ENCODE measurements at places on chromosomes 1 and 21.

GRCh38 chr1:215497528-215497927 lies 69.6 kb upstream of the KCTD3 start:
- no peak for DNase-seq

- DNase-seq, result peak; percentile 27
These were observed 144.2 kb upstream of the KRTAP19-8 start for GRCh38 chr21:31182231-31183140.

GRCh38 chr21:29430576-29430975 lies 131.9 kb downstream of the BACH1 start:
- no peak for DNase-seq

- no peak for DNase-seq
These were observed 8.2 kb downstream of the NBPF1 start for GRCh38 chr1:16605213-16605525.

DNA sequence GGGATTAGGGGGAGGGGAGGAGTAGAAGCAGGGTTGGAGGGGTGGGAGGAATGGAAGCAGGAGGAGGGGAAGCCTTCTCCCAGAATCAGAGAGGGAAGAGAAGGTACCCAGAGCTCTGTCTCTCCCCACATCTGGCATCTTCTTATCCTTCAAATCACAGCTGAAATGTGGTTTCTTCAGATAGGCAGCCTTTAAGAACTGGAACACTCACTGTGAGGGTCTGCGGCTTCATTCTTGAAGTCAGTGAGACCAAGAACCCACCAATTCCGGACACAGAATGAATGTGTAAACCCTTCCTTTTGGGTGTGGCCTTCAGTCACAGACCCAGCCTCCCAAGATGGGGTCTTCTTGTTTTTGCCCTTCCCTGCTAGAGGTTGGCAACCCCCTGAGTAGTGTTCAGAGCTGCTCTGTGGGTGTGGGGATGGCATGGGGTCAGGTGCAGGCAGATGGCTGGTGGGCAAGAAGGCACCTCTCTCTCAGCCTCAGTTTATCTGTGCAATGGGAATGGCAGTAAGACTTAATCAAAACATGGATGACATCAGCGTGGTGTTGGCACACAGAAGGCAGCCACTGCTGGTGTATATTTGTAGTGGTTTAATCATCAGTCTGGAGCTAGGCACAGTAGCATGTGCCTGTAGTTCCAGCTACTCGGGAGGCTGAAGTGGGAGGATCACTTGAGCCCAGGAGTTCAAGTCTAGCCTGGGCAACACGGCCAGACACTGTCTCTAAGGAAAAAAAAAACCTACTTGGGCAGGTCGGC lies 7.2 kb downstream of the FAAH start:
- no peak for DNase-seq

DNA sequence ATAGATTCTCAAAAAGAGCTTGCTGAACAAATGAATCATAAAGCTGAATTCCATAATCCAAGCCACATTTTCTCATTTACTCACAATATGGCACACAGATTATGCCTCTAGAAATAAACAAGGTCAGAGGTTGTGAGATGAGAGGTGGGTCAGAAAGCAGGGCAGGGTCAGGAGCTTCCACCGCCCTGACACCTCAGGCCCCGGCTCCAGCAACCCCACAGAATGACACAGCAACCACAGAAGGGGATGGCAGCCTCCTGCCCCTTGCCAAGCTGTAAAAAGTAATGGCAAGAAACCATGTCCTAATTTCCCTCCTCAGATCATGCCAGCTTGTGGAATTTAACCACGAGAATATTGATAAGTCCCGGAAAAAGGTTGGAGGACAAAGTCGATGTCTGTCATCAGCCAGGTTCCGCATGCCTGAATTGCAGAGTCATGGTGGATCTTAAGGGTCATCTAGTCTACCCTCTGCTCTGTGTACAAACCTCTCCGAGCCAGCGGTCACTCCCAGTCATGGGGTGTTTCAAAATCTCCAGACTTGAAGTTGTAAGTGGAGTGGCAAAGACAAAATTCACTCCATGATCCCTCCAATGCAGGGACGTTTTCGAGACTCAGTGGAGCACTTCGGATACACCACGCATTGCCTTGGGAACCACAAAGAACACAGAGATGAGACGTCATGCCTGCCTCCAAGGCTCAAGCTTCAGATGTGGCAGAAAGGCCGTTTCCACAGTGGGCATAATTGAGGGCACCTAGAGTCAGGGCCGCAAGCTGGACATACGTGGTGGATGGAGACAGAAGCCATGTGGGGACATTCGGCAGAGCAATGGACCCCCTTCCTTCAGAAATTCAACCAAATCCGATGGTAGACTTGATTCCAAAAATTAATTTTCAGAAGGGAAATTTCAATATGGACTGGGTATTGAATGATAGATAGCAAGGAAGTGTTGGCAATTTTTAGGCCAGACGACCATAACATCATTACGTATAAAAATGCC lies 254.0 kb downstream of the TOMM20 start:
- DNase-seq, result no peak

- no peak for DNase-seq
These were observed 177.4 kb downstream of the LBR start for GRCh38 chr1:225250432-225250831.

- no peak for DNase-seq
These were observed 204.0 kb downstream of the PLPP3 start for GRCh38 chr1:56375326-56375804.

- no peak for DNase-seq
These were observed 7.6 kb downstream of the RASSF5 start for GRCh38 chr1:206514813-206515387.

GRCh38 chr1:218916720-218917119 lies 257.0 kb upstream of the LYPLAL1 start:
- DNase-seq, result no peak

DNA sequence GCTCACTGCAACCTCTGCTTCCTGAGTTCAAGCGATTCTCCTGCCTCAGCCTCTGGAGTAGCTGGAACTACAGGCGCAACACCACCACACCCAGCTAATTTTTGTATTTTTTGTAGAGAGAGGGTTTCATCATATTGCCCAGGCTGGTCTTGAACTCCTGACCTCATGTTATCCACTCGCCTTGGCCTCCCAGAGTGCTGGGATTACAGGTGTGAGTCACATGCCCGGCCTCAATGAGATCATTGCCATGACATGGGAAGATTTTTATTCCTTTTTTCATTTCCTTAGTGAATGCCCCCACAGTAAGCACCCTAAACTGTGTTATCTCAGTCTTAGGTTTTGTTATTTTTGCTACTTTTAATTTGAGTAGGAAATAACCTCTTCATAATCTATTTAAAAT lies 977.9 kb downstream of the BRINP3 start:
- DNase-seq, result no peak

DNA sequence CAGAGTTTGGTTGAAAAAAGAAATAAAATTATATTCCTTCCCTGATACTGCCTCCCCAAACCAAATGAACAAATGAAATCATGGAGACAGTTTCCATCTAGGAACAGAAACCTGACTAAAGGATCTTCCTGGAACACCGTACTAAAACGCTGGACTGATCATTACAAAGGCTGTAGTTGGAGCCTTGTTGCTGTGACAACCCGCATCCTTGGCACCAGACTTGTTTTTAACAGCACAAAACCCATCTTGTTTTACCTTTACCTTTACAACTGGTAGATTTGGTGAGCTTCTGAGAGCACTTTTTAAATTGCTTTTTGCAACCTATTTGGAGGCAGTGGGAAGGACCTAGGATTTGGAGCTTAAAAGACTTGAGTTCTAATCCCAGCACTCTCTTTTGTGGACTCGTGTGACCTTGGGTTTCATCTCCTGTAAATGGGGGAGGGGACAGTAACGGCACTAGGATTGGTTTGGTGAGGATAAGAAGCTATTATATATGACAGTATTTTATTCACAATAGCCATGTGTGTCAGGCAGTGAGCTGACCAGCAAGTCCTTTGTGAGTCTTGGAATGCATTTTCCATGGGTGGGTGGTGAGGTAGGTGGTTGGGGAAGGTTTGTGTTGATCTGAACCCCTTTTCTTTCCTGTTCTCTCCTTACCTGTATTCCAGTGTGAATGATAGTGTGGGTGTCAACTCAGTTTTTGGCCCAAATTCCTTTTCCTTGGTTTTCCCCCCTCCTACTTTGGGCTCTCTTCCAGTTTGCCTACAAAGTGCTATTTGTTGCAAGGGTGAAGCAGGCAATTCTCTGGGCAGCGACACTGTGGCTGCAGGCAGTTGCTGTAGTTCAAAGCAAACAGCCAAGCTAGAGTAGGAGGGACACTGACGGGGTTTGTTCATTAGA lies 12.6 kb downstream of the LRRC8D start:
- DNase-seq, result no peak

GRCh38 chr1:170240409-170240808 lies 94.7 kb downstream of the NTMT2 start:
- no peak for DNase-seq

DNA sequence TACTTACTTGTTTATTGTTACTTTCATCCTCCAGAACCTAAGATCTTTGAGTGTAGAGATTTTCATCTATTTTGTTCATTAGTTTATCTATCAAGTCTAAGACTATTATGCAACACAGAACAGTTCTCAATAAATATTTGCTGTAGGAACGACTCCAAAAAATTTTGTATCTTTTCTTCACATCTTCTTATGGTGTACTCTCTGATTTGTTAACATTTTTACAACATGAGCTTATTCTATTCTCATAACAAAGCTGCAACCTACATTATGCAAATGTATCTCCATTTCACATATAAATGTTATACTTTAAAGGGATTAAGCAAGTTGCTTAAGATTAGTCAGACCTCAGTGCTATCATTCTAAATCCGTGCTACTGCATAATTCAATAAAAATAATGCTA lies 514.2 kb upstream of the ZP4 start:
- DNase-seq, result no peak

- DNase-seq, result peak; percentile 33
These were observed 582 bp downstream of the SLC37A1 start for GRCh38 chr21:42513985-42514882.

DNA sequence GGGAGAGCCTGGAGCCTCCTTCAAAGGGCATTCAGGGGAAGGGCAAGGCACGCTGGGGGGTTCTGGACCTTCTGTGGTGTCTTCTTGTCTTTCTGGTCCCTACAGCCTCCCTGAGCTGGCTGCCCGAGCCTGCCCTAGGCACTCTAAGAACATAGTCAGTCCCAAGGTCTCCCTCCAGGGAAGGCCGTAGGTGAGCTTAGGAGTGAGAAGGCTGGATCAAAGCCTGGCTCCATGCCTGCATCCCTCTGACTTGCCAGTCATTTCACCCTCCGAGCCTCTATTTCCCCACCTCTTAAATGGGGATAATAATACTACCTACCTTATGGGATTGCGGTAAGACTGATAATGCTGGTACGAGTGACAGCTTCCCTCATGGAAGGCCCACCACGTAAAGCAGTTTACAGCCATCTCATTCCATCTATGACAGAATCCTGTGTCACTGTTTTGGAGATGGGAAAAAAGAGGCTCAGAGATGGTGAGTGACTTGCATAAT lies 20.8 kb downstream of the PTPRF start:
- no peak for DNase-seq

DNA sequence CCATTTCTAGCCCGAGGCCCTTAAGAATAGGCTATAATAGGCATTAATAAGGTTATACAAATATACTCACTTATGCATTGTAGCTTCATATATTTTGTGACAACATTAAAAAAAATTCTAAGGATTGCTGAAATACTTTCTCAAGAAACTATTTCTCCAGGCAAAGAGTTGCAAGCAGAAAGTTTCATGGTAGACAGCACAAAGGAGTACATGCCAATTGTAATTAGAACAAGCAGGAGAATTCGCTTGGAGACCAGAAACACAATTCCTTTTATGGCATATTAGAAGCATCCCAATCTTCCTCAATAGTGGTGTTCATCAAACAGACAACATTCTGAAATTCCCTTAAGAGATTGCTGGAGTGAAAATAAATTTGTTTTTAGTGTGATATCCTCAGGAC lies 122.8 kb downstream of the CRB1 start:
- no peak for DNase-seq

DNA sequence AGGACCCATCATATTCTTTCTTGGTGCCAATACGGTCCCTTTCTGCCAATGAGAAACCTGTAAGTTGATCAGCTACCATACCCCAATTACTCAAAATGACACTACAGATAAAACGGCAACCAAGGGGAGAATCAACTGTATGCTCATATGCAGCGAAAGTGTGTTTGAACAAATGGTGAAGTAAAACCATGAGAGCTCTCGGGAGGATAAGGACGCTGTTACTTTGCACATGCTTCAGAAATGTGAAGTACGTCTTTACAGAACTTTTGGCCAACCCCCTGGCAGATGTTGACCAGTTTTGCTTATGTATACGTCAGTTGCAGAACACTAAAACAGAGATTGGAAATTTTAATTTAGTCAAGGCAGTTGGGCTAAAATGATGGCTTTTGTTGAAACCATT lies 79.6 kb downstream of the PROX1 start:
- DNase-seq, result no peak

DNA sequence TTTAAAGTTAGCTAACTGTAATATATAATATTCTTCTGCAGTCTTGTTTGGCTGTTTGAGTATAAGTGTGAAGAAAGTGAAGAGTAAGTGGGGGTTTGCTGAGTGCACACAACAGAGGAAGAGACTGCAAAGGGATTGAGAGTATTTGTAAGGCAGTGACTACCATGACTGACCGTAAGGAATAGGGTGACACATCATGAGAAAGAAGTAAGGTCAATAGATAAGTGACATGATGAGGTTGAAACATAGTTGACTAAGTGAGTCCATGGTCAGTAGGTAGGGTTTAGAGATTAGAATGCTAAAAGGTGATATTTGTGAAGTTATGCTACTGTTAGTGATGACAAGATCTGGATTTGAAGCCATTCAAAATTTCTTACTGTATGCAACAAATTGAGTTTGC lies 27.7 kb downstream of the WARS2 start:
- no peak for DNase-seq

DNA sequence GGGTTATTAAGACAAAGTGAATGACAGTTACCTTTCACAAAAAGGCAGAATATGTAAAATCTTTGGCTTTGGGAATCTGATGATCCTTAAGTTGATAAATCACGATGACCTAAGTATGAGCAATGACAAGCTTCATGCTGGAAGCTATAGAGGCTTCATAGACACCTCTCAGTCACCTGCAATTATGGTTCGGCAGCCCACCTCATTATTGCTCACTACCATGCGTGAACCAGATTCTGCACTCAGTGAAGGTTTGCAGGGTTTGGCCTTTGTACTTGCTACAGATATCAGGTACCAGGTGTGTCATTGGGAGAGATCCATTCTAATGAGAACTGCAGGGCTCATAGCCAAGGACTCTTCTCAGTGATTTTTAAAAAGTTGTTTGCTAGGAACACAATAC lies 163.5 kb downstream of the KCTD3 start:
- DNase-seq, result no peak

- DNase-seq, result no peak
These were observed 3.1 kb downstream of the WNT4 start for GRCh38 chr1:22139817-22140216.

DNA sequence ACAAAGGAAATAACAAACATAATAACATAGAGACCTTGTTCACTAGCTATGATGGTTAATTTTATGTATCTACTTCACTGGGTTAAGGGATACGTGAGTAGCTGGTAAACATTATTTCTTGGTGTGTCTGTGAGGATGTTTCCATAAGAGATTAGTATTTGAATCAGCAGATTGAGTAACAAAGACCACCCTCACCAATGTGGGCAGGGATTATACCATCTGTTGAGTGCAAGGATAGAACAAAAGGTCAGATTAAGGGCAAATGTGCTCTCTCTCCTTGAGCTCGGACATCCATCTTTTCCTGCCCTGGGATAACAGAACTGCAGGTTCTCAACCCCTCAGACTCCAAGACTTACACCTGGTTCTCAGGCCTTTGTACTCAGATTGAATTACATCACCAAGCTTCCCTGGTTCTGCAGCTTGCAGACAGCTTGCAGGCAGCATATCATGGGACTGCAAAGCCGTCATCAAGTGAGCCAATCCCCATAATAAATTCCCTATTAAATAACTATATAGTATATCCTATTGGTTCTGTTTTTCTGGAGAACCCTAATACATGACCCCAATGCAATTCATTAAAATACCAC lies 9.2 kb downstream of the SPATA6 start:
- no peak for DNase-seq
